ENCODE measurements at places on chromosomes 13 and 19.

DNA sequence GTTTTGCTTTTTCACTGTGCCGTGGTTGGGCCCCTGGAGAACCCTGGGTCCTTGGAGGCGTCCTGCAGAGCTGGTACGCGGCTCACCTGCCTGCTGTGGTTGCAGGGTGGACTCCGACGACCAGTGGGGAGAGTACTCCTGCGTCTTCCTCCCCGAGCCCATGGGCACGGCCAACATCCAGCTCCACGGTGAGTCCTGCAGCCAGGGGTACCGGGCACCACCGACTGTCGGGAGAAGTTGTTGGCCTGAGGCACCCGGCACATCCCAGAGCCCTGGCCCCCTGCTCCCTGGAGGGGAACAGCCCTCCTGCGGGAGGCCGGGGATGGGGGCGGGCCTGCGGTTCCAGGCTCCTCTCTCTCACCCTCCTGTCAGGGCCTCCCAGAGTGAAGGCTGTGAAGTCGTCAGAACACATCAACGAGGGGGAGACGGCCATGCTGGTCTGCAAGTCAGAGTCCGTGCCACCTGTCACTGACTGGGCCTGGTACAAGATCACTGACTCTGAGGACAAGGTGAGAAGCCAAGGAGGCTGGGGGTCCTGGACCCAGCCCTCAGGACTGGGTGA is 8.0 kb downstream of the BSG start:
- H3K27me3 ChIP-seq = peaks cover 14% of the 10 kb centered on the region
- peaks cover 60% of the 10 kb centered on the region for H3K36me3 ChIP-seq
- DNase-seq = no peak
- H3K4me1 ChIP-seq = peaks cover 44% of the 10 kb centered on the region
- H3K4me3 ChIP-seq = no peak overlapping the region

DNA sequence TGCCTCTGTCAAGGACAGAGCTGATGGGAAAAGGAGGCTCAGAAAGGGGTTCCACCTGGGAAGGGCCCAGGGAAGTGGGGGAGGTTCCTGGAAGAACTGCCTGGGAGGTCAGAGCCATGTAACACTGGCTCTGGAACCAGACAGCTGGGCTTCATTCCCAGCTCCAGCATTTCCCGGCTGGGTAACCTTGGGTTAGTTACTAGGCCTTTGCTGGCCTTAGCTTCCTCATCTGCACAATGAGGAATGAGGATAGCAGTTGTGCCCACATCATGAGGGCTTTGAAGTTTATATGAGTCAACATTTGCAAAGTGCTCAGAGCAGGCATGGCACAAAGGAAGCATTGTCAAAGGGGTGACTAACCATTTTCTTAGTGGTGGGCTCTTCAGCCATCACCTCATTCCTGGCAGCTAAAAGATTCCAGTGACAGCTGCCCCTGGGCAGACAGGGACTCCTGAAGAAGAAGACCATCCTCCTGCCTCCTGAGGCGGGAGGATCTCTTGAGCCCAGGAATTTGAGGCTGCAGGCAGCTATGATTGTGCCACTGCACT is 1.7 kb upstream of the DNAJB1 start:
- no peak overlapping the region for H3K4me3 ChIP-seq
- H3K4me1 ChIP-seq = peaks cover 40% of the 10 kb centered on the region
- H3K27ac ChIP-seq = peak overlapping the region; percentile 100

GRCh38 chr19:48926909-48927308 is 6.6 kb upstream of the DHDH start:
- peak overlapping the region; percentile 69 for H3K27ac ChIP-seq
- no peaks in the 10 kb centered on the region for H3K27me3 ChIP-seq
- H3K4me1 ChIP-seq = peaks cover 36% of the 10 kb centered on the region

DNA sequence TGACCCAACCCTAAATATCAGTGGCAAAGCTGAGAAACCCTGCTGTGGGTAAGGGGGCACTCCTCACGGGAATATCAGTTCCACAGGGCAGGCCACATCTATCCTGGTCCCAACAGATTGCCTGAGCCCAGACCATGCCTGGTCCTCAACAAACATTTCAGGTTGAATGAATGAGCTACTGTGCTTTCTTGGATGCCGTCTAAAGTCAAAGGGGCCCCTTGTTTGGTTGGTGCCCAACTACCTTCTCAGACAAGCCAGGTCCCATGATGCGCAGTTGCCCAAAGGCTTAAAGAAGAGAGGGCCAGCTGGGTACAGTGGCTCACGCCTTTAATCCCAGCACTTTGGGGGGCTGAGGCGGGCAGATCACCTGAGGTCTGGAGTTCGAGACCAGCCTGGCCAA is 2.4 kb downstream of the DPP9 start:
- no peak for DNase-seq
- H3K4me3 ChIP-seq = no peak overlapping the region
- no peaks in the 10 kb centered on the region for H3K27me3 ChIP-seq
- peaks cover 23% of the 10 kb centered on the region for H3K4me1 ChIP-seq

DNA sequence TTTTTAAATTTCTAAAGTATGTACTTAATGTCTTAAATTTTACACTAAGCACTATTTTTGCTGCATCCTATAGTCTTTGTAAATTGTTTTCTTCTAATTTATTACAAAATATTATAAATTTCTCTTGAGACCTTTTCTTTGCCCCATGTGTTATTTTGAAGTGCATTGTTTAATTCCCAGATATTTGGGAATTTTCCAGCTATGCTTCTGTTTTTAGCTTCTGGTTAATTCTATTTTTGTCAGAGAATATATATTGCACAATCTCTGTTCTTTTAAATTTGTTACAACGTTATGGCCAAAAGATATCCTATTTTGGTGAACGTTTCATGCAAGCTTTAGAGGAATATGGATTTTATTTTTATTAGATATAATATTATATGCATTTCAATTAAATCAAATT is 917.4 kb upstream of the MIR17HG start:
- no peak overlapping the region for H3K27ac ChIP-seq
- H3K27me3 ChIP-seq = no peaks in the 10 kb centered on the region
- H3K36me3 ChIP-seq = no peaks in the 10 kb centered on the region
- H3K4me1 ChIP-seq = no peaks in the 10 kb centered on the region
- H3K4me3 ChIP-seq = no peak overlapping the region
- DNase-seq = no peak

GRCh38 chr13:107964395-107964794 is 250.9 kb downstream of the LIG4 start:
- no peak overlapping the region for H3K27ac ChIP-seq
- DNase-seq = no peak
- H3K4me3 ChIP-seq = no peak overlapping the region
- no peaks in the 10 kb centered on the region for H3K36me3 ChIP-seq

GRCh38 chr19:8220481-8220880 is 11.3 kb downstream of the CERS4 start:
- no peak overlapping the region for H3K4me3 ChIP-seq
- H3K36me3 ChIP-seq = no peaks in the 10 kb centered on the region
- H3K4me1 ChIP-seq = peaks cover 14% of the 10 kb centered on the region
- no peaks in the 10 kb centered on the region for H3K27me3 ChIP-seq

- no peak overlapping the region for H3K4me3 ChIP-seq
- no peak for DNase-seq
These were observed 28.5 kb downstream of the FAAP24 start for GRCh38 chr19:33000510-33000909.

GRCh38 chr13:79678100-79678499 is 197.1 kb downstream of the NDFIP2 start:
- no peak overlapping the region for H3K4me3 ChIP-seq
- no peak overlapping the region for H3K27ac ChIP-seq
- no peaks in the 10 kb centered on the region for H3K36me3 ChIP-seq
- no peaks in the 10 kb centered on the region for H3K4me1 ChIP-seq
- H3K27me3 ChIP-seq = no peaks in the 10 kb centered on the region
- no peak for DNase-seq

DNA sequence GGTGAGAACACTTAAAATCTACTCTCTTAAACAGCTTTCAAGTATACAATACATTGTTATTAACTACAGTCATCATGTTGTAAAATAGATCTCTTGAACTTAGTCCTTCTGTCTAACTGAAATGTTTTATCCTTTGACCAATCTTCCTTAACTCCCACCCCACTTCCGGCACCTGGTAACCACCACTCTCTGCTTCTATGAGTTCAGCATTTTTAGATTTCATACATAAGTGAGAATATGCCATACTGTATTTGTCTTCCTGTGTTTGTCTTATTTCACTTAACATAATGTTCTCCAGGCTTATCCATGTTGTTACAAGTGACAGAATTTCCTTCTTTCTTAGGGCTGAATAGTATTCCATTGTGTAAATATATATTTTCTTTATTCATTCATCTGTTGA is 144.1 kb upstream of the TRPC4 start:
- H3K4me3 ChIP-seq = no peak overlapping the region
- H3K4me1 ChIP-seq = no peaks in the 10 kb centered on the region
- H3K36me3 ChIP-seq = no peaks in the 10 kb centered on the region
- no peak overlapping the region for H3K27ac ChIP-seq
- DNase-seq = no peak

DNA sequence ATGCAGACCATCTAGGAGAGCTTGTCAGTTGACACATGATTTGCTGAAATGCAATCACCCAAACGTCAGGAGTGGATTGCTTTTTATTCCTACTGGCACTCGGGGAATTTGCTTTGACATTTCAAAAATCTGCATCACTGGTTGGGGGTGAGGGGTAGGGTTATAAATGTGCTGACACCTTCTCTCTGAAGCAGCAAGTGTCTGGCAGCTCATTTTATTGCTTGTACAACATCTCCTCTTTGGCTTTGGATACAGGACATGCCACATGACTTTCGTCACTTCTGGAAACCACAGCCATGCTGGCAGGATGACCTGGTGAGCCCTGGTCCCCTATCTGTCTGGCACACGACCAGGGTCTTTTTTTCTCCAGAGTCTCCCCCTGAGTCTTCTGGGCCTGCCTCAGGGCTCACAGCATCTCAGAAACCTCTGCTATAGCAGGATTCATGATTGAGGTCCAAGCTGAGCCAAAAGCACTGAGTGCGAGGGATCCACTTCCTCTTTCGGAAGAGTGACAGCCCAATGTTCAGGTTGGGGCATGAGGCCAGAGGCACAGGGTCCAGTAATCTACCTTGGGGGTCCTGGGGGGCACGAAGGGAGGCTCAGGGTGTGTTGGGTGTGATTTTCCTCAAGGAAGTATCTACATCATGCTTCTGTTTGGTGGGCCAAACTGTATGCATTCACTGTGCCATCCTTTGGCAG is 60.1 kb downstream of the HSPH1 start:
- no peaks in the 10 kb centered on the region for H3K4me1 ChIP-seq
- H3K36me3 ChIP-seq = no peaks in the 10 kb centered on the region
- peaks cover 34% of the 10 kb centered on the region for H3K27me3 ChIP-seq
- no peak overlapping the region for H3K4me3 ChIP-seq

- H3K27me3 ChIP-seq = no peaks in the 10 kb centered on the region
- H3K36me3 ChIP-seq = peaks cover under 1% of the 10 kb centered on the region
- no peak for DNase-seq
- peaks cover 13% of the 10 kb centered on the region for H3K4me1 ChIP-seq
These were observed 4.9 kb downstream of the LIPE start for GRCh38 chr19:42422092-42422900.

DNA sequence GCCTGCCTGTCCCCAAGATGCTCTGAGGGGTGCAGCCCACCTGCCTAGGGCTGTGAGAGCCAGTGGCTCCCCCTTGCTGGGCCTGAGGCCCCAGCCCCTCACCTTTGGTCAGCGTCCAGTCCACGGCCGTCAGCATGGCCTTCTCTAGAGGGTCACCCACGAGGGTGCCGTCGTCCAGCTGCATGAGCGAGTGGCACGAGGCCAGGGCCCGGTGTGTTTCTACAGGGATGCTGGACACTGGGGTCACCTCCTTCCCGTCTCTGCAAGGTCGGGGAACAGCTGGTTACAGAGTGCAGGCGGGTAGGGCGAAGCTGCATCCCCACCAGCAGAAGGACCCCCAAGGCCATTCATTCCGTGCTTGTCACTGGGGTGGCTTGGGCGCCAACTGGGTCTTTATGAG is 9.0 kb downstream of the ATP13A1 start:
- no peaks in the 10 kb centered on the region for H3K4me1 ChIP-seq
- no peak overlapping the region for H3K4me3 ChIP-seq
- H3K27ac ChIP-seq = no peak overlapping the region
- H3K27me3 ChIP-seq = no peaks in the 10 kb centered on the region

GRCh38 chr13:21744149-21744548 is 73.3 kb downstream of the FGF9 start:
- DNase-seq = no peak
- H3K4me1 ChIP-seq = no peaks in the 10 kb centered on the region
- H3K36me3 ChIP-seq = no peaks in the 10 kb centered on the region
- H3K4me3 ChIP-seq = no peak overlapping the region
- H3K27ac ChIP-seq = no peak overlapping the region

DNA sequence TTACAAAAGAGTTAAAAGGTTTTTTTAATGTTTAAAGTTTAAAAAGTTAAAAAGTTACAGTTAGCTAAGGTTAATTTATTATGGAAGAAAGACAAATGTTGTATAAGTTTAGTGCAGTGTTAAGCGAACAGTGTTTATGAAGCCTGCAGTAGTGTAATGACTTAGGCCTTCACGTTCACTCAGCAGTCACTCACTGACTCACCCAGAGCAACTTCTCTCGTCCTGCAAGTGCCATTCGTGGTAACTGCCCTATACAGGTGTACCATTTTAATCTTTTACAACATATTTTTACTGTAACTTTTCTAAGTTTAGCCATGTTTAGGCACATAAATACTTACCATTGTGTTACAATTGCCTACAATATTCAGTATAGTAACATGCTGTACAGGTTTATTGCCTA is 398.2 kb upstream of the NBEA start:
- DNase-seq = no peak
- no peak overlapping the region for H3K4me3 ChIP-seq
- H3K4me1 ChIP-seq = no peaks in the 10 kb centered on the region
- H3K36me3 ChIP-seq = no peaks in the 10 kb centered on the region

- H3K4me3 ChIP-seq = no peak overlapping the region
- no peaks in the 10 kb centered on the region for H3K4me1 ChIP-seq
- H3K27ac ChIP-seq = no peak overlapping the region
- no peak for DNase-seq
These were observed 11.2 kb upstream of the IZUMO2 start for GRCh38 chr19:50174100-50174793.

GRCh38 chr19:4088975-4089374 is 22.3 kb upstream of the ZBTB7A start:
- DNase-seq = peak; percentile 58
- H3K27me3 ChIP-seq = no peaks in the 10 kb centered on the region
- peak overlapping the region; percentile 9 for H3K4me3 ChIP-seq
- H3K36me3 ChIP-seq = peaks cover 50% of the 10 kb centered on the region
- peaks cover 32% of the 10 kb centered on the region for H3K4me1 ChIP-seq
- peak overlapping the region; percentile 76 for H3K27ac ChIP-seq

- H3K4me3 ChIP-seq = no peak overlapping the region
- DNase-seq = no peak
- no peaks in the 10 kb centered on the region for H3K36me3 ChIP-seq
- H3K27ac ChIP-seq = peak overlapping the region; percentile 15
- no peaks in the 10 kb centered on the region for H3K27me3 ChIP-seq
These were observed 40.4 kb downstream of the LRCH1 start for GRCh38 chr13:46593398-46593797.

Data from stomach (tissue), 19 donors.